ENCODE measurements at places on chromosomes 1 and 21.

DNA sequence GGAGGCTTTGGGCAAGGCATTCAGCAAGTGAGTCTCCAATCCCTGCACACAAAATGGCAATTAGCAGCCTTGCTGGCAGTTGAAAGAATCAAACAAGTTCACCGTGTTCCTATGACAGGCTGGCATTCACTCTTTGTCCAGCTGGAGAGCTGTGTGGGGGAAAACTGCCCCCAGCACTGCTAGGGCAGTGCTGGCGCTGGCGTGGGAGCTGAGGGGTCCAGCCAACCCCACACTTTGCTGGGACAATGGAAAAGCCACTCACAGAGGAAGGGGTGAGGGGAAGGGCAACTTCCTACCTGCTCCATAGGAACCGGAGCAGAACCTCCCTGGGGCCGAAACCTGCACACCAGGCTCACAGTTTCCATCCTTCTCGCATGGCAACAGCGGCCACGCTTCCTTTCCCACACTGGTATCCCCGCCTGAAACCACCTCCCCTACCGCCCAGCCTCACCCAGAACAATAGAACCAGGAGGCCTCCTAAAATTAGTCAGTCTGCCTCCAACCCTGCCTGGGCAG lies 26.7 kb upstream of the KCNN3 start:
- no peak for DNase-seq

GRCh38 chr21:46219591-46220239 lies 8.9 kb downstream of the LSS start:
- no peak for DNase-seq

GRCh38 chr21:27840262-27840661 lies 873.4 kb upstream of the ADAMTS5 start:
- DNase-seq, result no peak

DNA sequence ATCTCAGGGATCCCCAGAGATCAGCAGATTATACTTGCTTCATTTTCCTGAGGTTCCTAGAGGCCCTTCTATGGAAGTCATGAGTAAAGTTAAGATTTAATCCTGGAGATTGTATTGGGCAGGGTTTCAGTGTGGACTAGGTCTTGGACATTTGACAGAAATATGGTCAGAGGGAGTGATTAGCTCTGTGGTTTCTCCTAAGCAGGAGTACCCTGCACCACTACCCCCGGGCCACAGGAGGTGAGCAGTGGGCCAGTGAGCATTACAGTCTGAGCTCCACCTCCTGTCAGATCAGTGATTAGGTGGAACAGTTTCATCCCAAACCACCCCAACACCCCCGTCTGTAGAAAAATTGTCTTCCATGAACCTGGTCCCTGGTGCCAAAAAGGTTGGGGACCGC lies 43.2 kb downstream of the PHACTR4 start:
- DNase-seq, result no peak

GRCh38 chr1:53617851-53618499 lies 121.0 kb downstream of the GLIS1 start:
- no peak for DNase-seq

- no peak for DNase-seq
Observed at GRCh38 chr21:38120984-38121855, 135.6 kb upstream of the KCNJ15 start.

GRCh38 chr1:17184161-17184665 lies 20.7 kb upstream of the PADI1 start:
- no peak for DNase-seq

- no peak for DNase-seq
Observed at GRCh38 chr1:170414989-170415709, 116.8 kb upstream of the GORAB start.

DNA sequence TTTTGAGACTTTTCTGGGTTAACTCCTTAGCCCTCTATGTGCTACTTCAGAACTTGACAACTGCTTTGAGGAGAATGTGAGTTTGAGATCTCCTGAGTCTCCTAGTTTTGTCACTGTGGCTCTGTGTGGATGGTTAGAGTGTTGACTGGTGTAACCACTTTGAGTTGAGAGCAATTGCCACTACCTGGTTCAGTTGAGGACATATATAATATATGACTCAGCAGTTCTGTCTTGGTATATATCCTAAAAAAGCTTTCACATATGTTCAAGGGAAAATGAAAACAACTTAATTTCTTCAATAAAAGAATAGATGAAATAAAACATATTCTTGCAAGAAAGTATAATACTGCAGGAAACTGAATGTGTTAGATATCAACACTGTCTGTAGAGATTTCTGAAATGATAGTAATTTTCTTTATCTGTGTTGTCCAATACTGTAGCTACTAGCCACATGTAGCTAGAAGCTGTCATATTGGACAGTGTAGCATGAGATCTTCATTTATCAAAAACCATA lies 96.7 kb upstream of the QSOX1 start:
- no peak for DNase-seq

DNA sequence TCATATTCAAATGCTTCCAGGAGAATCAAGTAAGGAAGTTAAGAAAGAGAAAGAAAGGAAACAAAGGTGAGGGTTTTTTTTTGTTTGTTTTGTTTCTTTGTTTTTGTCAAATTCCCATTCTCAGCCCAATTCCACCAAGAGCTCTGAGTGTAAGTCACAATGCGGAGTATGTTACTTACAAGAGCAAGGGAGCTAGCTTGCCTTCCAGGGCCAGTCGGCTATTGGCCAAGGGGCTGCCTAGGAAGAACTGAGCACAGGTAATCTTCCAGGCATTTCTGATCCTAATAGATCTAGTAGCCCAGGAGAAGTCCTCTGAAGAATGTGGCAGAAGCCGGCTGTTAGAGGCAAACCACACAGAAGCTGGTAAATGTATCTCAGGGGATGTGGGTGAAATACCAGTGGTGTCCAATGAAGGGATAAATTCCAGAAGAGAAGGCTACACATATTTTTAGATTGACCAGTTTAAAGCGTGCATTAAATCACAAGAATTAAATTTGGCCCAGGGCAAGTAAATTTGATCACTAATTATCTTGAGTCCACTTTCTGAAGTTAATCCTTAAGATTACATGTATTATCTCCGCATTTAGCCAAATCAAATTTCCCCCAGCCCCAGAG lies 239.6 kb upstream of the ADAMTS5 start:
- no peak for DNase-seq

- no peak for DNase-seq
Observed at GRCh38 chr1:13951793-13952751, 252.1 kb downstream of the PRDM2 start.

DNA sequence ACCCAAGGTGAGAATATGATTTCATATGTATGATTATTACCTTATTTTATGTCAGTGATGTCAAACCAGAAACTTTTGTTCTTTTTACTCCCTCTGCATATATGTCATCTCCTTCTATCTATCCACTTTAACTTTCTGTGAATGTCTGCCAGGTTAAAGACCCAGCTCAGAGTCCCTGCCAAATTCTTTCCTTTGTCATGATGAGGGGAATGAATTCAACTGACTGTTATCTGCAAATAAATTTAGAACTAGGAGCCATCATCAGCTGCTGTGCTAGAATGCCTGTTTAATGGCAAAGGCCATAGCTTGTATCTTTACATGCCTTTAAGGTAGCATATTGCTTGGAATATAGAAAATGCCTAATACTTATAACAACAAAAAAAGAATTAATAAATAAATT lies 815.6 kb upstream of the NEGR1 start:
- no peak for DNase-seq

GRCh38 chr1:230778916-230779590 lies 31.9 kb downstream of the CAPN9 start:
- DNase-seq, result no peak

GRCh38 chr1:28064064-28064463 lies 24.3 kb downstream of the EYA3 start:
- no peak for DNase-seq

DNA sequence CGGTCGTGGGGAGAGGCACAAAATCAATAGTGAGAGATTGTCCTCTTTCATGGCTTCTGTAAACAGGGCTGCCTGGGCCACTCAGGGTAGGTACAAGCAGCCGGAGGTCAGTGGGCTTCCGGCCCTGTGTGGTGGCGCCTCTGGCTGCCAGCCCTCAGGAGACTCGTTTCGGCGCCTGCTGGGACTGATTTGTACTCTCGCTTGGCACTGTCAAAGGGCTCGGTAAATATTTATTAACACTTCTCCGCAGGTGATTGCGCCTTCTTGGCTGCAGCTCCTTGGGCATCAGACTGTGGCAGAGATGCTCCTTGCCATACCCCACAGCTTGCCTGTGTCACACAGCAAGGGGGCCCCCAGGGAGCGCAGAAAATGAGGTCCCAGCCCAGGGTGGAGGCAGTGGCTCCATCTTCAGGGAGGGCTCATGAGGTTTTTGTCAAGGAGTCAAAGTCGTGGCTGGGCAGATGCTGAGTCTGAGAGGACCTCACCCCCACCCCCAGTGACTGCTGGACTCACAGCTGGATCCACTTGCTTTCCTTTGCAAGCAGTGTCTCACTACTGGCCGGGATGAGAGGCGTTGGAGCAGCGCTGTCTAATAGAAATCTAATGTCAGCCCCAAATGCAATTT lies 262.5 kb downstream of the GRIK3 start:
- DNase-seq, result no peak

- no peak for DNase-seq
Observed at GRCh38 chr1:13546791-13547190, 33.0 kb upstream of the LRRC38 start.

GRCh38 chr1:62438163-62438562 lies 1.3 kb downstream of the USP1 start:
- DNase-seq, result no peak

- peak; percentile 56 for DNase-seq
Observed at GRCh38 chr1:6259491-6260362, 1.2 kb downstream of the GPR153 start.

DNA sequence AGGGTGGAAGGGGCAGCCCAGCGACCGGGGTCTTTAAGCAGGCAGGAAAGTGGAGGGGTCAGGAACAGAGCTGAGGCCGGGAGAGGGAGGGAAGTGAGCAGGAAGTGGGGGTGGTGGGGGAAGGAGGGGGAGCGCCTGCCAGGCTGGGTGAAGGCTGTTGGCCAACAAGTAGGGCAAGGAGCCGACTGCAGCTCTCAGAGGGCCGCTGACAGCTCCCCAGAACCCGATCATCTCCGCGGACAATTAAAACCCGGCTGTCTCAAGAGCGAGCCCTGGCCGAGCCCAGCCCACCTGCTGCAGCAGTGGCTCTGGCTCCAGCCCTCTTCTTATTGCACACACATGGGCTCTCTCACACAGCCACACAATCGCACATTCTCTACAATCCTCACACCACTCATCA lies 51.6 kb downstream of the GRIK3 start:
- DNase-seq, result no peak

DNA sequence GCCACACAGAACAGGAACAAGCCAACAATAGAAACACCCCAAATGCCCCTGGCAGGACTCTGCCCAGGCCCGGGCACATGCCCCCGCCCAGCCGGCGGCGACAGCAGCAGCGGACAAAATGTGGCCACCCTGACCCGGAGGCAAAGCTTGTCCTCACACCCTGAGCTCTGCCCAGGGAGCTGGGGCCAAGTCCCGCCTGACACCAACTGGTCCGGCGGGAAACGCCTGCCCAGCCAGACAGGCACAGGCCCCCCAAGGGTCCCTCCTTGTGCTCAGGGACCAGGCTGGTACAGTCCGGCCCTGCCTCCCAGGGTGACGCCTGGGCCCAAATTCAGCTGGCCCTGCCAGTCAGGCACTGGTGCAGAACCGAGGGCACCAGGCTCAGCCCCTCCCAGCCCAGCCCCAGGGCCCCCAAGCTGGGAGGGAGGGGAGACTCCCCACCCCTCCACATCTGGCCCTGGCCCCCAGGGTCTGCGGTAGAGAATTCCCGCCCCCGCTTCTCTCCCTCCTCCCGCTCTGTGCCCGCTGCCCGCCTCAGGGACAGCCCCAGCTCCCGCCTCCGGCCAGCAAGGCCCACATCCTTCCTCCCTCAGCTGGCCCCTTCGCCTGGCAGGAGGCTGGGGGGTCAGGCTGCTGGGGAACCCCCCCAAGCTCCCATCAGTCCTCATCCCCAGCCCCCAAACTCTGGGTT lies 2.0 kb downstream of the AHDC1 start:
- no peak for DNase-seq

- DNase-seq, result no peak
Observed at GRCh38 chr1:225981714-225982113, 17.4 kb downstream of the SDE2 start.

GRCh38 chr1:216425577-216425976 lies 2.3 kb upstream of the USH2A start:
- DNase-seq, result no peak

- no peak for DNase-seq
Observed at GRCh38 chr1:115179397-115180079, 90.2 kb upstream of the TSPAN2 start.

GRCh38 chr1:48876330-48876785 lies 99.7 kb upstream of the BEND5 start:
- DNase-seq, result no peak

Data from activated T-helper 1 cell treated with Interleukin-2 at 50 U/mL for 16 hours (primary cell).